ENCODE measurements at places on chromosomes 6 and 20.

DNA sequence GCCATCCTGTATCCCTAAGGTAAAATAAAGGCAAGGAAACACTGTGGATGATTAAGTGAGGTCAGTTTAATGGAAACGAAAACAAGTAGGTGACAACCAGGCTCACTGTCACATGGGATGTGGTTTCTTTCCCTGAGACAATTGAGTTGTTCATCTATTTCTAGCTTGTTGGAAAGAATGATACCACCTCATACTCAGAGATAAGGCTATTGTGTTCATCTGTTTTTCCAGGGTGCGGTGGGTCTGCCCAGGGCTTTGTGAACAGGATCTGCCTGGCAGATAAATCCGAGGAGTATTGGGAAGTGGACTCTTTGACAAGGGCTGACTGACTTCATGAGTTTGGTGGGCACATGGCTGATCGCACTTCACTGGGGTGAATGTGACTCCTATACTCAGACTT, 80.8 kb upstream of the TIAM2 start:
- DNase-seq = no peak

DNA sequence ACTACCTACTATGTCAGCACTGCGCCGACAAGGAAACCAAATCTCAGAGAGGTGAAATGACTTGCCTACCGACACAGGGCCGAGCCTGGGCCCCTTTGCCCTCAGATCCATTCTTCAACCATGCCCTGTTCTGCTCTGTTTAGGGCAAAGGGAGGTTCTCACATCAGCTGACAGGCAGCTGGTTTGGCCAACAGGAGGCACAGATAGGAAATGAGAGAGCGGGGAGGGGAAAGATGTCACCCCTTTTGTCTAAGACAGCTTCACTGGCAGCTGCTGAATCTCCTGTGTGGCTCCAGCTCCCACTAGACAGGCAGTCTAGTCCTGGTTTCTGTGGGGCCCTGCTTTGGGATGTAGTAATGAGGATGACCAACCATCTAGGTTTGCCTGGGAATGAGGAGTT, 158.7 kb downstream of the TMEM200A start:
- no peak for DNase-seq

DNA sequence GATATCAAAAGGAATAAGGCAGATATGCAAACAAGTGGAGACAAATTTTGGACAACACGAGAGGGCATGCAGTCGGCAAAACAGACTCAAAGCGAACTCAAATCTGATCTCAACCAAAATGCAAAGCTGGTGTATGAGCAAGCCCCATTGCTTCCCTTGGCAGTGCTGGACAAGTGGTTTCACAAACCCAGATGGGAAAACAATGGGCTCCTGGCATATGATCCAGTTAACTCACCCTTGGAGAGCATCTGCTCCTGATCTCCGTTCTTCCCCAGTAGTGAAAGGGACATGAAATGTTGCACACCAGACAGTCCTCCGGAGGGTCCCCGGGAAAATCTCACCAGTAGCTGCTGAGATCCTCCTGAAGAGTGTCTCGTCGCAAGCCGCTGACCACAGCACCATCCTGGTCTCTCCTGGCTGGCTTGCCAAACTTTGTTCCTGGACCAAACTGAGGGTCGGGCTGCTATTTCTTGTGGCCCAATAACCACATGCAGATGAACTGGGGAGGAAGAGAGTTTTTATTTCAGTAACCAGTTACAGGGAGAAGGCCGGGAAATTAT, 84.3 kb upstream of the THBS2 start:
- DNase-seq = no peak

GRCh38 chr6:4472969-4473642, 303.1 kb upstream of the CDYL start:
- no peak for DNase-seq

DNA sequence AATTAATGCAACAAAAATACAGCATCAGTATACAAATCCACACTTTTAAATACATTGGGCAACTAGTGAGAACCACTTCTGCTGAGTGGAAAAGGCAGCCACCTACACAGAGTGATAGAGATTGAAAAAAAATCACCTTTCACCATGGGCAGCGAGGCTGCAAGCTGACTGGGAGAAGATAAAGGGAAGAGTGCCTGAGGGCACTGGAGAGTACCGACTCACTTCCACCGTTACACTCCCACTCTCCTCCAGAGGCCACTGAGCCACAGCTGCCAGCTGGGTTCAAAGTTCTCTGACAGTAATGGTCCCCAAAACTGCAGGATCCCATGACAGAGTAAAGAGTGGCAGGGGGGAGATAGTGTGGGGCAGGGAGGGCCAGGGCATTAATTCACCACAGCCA, 24.1 kb downstream of the PXT1 start:
- no peak for DNase-seq

DNA sequence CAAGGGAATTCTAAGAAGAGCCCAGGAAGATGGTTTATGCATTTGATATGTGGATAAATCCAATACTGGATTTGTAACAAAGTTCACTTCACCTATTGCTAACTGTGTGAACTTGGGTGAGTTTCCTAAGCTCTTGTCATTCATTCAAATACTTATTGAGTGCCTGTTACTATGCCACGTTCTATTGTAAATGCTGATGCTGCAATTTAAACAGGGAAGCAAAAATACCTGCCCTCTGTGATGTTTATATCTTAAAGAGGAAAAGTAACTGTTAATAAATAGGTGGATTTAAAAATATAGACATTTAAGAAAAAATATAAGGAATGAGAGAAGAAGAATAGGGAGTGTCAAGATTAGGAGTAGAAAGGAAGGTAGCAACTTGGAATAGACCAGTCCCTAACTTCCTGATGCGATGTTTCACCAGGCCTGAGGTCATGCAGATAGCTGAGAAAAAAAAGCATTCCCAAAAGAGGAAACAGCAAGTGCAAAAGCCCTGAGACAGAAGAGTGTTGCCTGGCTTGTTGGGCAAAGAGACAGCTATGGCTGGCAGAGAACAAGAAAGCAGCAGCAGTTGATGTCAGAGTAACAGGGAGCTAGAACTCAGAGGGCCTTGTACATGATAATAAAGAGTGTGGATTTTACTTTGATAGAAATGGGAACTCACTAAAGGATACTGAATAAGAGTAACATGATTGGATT, 54.3 kb upstream of the TCF21 start:
- no peak for DNase-seq

GRCh38 chr6:36350681-36351571, 14.2 kb upstream of the BNIP5 start:
- peak; percentile 94 for DNase-seq

GRCh38 chr6:142631517-142632385, 313.2 kb downstream of the HIVEP2 start:
- no peak for DNase-seq

Measured in choroid plexus epithelial cell (primary cell).